ENCODE measurements at places on chromosomes 3 and 15.

- no peak for DNase-seq
Observed at GRCh38 chr15:100703032-100703578, 100.7 kb downstream of the ASB7 start.

DNA sequence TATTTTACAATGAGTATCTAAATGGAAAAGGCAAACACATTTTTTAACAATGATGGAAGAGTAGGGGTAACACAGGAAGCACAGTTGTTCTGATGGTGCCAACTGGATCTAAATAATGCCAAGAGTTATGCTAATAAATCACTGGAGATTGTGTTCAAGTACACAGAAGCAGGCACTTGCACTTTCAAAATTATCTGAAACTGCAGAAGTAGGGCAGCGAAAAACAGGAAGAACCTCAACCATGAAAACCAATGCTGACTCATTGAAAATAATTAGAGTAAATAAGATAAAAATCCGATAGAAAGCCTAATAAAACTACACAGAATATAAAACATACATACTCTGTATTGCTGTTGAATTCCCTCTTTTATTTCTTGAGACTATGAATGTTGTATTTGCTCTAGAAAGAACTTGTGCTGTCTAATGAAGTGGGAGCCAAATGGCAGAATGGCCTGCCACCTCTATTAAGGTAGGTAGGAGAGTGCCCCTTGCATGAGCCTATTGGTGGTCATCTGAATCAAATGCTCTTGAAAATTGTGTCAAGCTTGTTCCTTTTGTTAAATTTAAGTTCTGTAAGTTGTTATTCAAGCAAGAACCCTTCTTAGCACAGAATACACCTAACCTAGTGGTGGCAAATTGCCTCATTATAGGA is 93.7 kb downstream of the ABI3BP start:
- no peak for DNase-seq

DNA sequence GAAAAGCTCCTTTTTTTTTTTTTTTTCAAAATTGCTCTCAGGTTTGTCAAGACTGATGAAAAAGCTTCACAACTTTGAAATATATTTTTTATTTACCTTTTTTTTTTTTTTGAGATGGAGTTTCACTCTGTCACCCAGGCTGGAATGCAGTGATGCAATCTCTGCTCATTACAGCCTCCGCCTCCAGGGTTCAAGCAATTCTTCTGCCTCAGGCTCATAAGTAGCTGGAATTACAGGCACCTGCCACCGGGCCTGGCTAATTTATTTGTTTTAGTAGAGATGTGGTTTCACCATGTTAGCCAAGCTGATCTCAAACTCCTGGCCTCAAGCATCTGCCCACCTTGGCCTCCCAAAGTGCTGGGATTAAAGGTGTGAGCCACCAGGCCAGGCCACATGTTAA is 1515.0 kb downstream of the OTOL1 start:
- DNase-seq: no peak

- no peak for DNase-seq
Observed at GRCh38 chr15:37094915-37095711, 5.2 kb downstream of the MEIS2 start.

- DNase-seq: no peak
Observed at GRCh38 chr15:50181969-50182218, at the start of gene SLC27A2. SLC27A2 (plus strand) TSS chr15:50182196; CDS start chr15:50182428, 232 bp downstream.

DNA sequence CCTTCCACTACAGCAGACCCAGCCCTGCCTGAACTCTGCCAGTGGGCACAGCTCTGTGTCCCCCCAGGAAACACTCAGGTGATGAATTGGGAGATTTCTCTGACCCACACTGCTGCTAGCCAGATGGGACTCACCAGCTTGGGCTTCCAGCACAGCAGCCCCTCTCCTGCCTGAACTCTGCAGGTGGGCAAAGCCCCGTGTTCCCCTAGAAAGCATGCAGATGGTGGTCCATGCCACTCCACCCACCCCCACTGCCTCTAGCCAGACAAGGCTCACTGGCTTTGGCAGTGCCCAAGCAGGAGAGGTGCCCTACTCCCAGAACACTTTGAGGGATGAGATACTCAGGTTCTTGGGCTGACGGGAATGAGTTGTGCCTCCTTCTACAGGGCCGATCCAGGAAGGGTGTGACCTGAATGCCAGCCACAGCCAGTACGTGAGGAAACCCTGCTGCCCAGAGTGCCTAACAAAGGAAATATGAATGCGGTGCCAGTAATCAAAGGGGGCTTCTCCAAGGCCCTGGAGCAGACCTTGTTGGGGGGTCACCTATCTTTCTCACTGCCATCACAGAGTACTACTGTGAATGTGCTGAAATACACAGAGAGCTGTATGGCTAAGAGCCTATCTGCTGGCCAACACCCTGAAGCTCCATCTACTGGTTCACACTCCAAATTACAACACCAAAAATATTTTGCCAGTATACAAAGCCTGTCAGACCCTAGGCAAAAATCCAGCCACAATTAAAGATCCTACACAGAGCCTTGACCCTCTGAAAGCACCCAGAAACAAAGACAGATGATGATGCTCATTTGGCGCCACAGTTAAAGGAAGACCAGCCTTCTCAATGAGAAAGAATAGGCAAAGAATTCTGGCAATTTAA is 61.9 kb downstream of the BTLA start:
- DNase-seq: no peak

- no peak for DNase-seq
Observed at GRCh38 chr15:79397269-79397910, 34.7 kb upstream of the MINAR1 start.

- no peak for DNase-seq
Observed at GRCh38 chr15:89837134-89837829, 22.6 kb upstream of the ANPEP start.

DNA sequence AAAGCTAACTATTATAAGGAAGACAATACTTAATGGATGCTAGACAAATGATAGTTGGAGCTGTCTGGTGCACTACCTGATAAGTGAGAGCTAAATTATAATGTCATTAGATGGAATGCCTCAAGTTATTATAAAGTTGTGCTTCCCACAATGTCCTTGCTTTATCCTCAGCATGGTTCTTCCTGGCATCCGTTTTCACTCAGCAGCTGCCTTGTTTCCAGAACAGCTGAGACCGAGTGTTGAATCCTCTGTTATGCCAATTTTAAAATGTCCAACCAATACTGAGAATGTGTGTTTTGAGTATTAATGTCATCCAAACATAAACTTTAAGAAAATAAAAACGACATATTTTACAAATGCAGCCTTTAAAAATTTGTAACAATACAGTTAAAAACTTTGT is 286.7 kb upstream of the SOX2 start:
- DNase-seq: no peak

GRCh38 chr3:194198938-194199337 is 63.0 kb downstream of the HES1 start:
- no peak for DNase-seq

All from stimulated activated CD4-positive, alpha-beta T cell treated with anti-CD3 and anti-CD28 coated beads, Interleukin-1b, Interleukin-23, amount 100 ng/mL, for 1 hour (primary cell).